Right atrium auricular region (tissue), 2 donors: ENCODE measurements at places on chromosomes 5 and 9. TPM values are rescaled to one million over a fixed set of nuclear protein-coding genes. Genes with fewer than 3 reads are reported as not detected.

- no peak for DNase-seq
Observed at GRCh38 chr5:170362656-170363055, 26.5 kb downstream of the KCNMB1 start.

The MARCOL gene
- not detected for total RNA-seq

GRCh38 chr5:103424026-103424425 lies 138.6 kb downstream of the NUDT12 start:
- DNase-seq = no peak

The QRFP gene
- total RNA-seq = not detected

GRCh38 chr5:152164860-152165259 lies 240.2 kb upstream of the GLRA1 start:
- no peak for DNase-seq

DNA sequence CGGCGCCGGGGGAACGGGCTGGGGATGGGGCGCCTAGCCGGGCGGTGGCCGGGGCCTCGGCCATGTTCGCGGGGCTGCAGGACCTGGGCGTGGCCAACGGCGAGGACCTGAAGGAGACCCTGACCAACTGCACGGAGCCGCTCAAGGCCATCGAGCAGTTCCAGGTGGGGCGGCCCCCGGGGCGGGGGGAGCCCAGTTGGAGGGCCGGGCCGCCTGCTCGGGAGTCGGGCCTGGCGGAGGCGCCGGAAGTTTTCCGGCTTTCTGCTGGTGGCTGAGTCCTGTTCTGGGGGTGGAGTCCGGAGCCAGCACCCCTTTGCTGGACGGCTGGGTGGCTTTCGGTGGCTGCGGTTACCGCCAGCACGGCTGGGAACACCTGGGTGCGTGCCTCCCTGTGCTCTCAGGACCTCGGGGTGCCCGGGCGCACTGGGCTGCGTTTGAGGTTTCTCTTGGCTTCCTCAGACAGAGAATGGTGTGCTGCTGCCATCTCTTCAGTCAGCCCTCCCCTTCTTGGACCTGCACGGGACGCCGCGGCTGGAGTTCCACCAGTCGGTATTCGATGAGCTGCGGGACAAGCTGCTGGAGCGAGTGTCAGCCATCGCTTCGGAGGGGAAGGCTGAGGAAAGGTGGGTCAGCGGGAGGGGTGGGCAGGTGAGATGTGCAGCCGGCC lies 454 bp downstream of the NELFB start:
- DNase-seq = no peak

DNA sequence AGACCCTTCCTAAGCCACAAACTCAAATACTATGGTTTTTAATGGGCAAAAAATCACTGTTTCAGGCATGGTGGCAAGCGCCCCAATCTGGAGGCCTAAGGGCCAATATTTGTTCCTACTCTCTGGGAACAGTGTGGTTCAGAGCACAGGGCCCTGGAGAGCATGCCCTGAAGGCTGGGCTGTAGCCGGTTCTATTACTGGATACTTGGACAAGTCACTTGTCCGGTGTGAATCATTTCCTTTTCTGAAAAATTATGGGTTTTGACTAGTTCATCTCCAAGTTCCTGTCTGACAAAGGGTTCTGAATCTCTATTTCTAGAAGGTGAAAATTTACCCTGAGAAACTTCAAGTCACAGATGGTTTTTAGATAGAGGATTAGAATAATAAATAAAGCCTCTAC lies 75.0 kb downstream of the OTULIN start:
- no peak for DNase-seq

The KIF4B gene
- not detected for total RNA-seq

The DNAH5 gene
- total RNA-seq = not detected

DNA sequence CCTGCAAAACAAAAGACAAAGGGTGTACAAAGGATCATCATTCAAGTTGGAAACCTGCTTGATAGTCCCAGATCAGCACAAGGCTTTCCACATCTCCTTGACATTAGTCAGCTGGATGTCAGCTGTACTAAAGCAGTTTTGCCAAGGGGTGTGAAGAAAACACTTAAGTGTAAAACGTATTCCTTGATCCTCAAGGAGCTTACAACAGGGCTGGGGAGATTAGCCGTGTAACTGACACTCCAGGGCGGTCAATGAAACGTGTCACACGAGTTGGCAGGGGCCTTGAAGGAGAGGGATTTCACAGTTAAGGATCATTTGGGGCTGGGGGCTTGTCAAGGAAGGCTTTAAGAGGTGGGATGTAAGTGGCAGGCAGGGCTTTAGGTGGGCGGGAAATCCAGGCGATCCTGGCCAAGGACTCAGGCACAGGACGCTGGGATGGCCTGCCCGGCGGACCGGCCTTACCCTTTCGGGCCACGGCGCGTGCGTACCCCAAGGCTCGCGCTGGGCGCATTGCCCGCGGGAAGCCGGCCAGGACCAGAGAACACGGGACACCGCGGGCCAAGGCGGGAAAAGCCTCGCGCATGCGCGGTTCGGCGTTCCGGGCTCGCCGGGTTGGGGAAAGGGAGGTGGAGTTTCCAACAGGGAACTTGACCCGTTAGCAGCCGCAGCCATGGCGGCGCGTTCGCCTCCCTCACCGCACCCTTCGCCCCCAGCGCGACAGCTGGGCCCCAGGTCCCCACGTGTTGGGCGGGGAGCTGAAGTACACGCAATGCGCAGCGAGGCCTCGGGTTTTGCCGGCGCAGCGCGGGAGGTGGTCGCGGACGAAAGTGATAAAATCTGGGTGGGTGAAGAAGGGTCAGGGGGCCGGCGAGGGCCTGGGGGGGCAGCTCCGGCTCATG lies at the start of gene CNTLN:
Gene CNTLN (plus strand): TSS at position 645 of the 899 bp plus-strand sequence. CDS start 26 bp downstream, at position 671.
- DNase-seq = peak; percentile 95

DNA sequence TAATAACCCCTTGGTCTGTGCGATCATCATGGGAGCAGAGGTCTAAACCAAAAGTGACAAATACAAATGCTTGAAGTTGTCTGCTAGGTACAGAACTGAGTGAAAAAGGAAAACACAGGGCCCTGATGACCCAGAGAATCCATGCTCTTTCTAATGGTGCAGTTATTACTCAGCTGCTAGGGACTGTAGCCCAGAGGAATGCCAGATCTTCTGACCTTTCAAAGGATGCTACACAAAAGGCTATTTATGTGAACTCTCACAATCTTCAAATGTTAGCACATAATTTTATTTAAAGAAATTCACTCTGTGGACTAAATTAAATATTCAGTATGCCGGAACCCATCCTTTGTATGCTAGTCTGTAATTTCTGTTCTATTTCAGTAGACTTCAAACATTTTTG lies 79.9 kb downstream of the PRR16 start:
- DNase-seq = no peak

DNA sequence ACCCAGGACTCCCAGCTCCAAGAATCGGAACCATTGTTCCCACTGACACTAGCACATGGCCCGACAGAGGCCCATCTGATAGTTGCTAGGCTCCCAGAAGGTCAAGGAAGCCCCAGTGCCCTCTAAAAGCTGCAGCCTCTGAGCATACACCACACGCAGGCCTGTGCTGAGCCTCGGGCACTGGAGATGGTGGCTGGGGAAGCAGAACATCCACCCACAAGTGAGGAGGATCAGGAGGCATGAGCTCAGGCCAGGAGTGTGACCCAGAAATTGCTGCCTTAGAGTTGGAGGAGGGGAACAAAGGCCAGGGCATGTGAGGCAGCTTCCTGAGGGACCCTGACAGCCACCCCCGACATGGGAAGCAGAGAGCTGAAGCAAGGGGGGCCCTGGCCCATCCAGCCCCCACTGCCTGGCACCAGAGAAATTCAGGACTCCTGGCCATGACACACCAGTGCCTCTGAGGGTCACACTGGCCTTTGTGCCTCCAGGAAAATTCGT lies 21.4 kb downstream of the IPPK start:
- DNase-seq = peak; percentile 43

- no peak for DNase-seq
Observed at GRCh38 chr9:85142968-85143367, 473.4 kb downstream of the NTRK2 start.

GRCh38 chr9:114092336-114092735 lies 6.8 kb downstream of the KIF12 start:
- no peak for DNase-seq

The PCDHGA5 gene
- total RNA-seq = 5.0 TPM

GRCh38 chr5:163373436-163374084 lies 63.8 kb upstream of the CCNG1 start:
- DNase-seq = no peak

The ENTPD8 gene
- total RNA-seq = not detected

- DNase-seq = no peak
Observed at GRCh38 chr5:120808606-120809005, 344.5 kb downstream of the PRR16 start.

DNA sequence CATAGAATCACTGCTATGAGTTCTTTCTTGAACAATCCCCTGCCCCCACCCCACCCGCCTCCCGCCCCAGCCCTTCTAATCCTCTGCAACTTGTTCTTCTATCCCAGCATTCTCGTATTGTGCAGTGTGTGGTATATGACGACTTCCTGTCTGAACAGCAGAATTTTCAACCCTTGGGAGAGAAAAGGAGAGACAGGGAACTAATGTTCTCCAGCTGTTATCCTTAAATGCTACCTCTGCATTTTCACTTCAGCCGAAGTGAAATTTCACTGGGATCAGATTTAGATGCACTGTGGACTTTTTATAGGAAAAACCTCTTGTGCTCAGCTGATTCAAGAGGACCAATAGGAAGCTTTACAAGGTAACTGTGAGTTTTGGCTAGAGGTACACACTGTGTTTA lies 2.2 kb downstream of the FBXL7 start:
- no peak for DNase-seq

The CDX1 gene
- not detected for total RNA-seq

- no peak for DNase-seq
Observed at GRCh38 chr9:119500072-119500771, 131.0 kb upstream of the BRINP1 start.

DNA sequence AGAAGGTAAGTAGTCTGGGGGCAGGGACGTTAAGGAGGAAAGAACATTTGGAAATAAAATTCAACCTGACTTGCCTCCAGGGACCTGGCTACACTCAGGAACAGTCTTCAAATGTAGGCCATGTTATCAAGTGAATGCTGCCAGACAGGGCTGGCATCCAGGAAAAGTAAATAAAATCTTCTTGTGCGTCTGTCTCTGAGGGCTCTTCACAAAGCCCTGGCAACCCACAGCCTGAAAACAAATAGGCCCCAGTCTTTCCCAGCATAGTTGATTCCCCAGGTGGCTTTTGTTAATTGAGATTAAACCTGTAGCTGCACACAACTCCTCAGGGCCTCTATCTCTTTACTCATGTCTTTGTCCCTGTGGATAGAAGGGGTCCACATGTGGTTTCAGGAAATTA lies 55.4 kb downstream of the STK32A start:
- DNase-seq = no peak

DNA sequence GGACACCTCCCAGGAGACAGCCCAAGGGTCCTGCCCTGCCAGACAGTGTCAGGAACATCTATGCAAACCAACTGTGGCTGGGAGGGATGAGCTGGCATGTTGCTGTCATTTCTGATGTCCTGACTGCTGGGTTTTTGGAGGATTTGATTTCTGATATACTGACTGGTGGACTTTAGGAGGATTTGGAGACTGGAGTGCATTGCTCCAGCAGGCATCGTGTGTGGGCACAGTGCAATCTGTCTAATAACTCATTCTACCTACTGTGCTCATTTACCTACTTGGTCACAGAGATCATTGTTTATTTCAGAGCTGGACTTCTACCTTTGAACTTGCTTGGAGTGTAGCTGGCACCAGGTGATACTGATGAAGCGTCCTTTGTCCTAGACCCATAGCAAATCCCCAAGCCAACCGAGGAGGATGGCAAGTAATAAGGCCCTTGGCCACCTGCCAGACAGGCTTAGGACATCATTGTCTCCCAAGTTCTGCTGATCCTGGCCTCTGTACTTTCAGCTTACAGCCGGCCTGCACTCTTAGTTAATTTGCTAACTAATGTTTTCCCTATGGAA lies 124.3 kb upstream of the ICE1 start:
- no peak for DNase-seq

GRCh38 chr9:86669422-86669821 lies 277.9 kb downstream of the GAS1 start:
- no peak for DNase-seq

- no peak for DNase-seq
Observed at GRCh38 chr9:105539452-105539851, 18.5 kb upstream of the FKTN start.

- no peak for DNase-seq
Observed at GRCh38 chr9:134112561-134112960, 23.3 kb upstream of the WDR5 start.

DNA sequence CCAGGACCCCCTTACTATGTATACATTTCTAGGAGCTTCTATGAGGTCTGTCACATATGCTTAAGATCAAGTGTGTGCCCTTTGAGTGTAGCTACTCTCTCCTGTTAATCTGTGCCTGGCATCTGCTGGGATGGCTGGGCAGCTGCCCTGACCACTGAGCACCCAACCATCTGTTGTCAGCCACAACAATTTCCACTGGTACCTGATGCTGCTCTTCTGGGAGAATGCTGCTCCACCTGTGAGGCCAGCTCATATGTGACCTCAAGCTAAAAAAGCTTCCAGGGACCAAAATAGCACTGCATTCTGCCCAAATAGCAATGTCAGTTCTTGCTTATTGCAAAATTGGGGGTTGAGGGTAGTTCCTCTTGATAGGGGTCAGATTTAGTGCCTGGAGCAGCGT lies 595.6 kb downstream of the RAB3C start:
- no peak for DNase-seq

DNA sequence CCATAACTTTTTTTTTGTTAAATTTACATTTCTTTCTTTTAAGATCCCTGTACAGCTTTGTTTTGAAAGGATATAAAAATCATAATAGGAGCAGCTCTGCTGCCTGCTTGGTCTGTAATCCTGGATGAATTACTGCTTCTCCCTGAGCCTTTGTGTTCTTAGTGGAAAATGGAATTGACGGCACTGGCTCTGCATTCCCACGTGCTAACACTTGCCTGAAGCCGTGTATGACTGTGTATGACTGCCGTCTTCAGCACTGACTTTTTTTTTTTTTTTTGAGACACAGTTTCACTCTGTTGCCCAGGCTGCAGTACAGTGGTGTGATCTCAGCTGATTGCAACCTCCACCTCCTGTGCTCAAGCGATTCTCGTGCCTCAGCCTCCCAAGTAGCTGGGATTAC lies 4.8 kb downstream of the THG1L start:
- no peak for DNase-seq

DNA sequence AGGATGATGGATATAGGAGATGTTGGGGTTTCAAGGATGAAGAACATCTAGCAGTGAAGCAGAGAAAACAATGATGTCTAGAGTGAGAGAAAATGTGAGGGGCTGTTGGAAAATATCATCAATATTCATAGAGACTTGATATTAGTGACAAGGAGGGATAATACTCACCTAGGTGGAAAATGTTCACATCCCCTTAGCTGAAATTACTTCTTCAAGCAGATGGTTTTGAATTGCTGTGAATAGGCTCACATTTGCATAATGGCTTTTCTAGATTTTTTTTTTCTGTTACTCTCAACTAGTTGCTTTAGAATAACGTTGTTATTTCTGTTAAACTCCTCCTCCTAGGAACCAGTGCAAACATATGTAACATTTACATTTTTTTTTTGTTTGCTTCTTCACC lies 61.6 kb upstream of the MAP1B start:
- DNase-seq = no peak
